ENCODE measurements at places on chromosomes 3 and 15. TPM values are rescaled to one million over a fixed set of nuclear protein-coding genes. Genes with fewer than 3 reads are reported as not detected.

Gene LYZL4
- polyA plus RNA-seq, result not detected

Gene C2CD4A
- polyA plus RNA-seq, result 0.10 TPM

Gene PP2D1
- polyA plus RNA-seq, result not detected

Gene NR1I2
- polyA plus RNA-seq, result not detected

Gene QARS1
- 164 TPM for polyA plus RNA-seq

Gene TTLL3
- 12.8 TPM for polyA plus RNA-seq

Gene ZNF502
- 1.8 TPM for polyA plus RNA-seq

Gene HAPLN3
- 45.3 TPM for polyA plus RNA-seq

Gene GOLGA8S
- 0.70 TPM for polyA plus RNA-seq
